Breast epithelium (tissue), 4 donors: ENCODE measurements at places on chromosomes 5 and 9.

GRCh38 chr5:61626639-61627282 is 294.7 kb downstream of the ZSWIM6 start:
- DNase-seq = no peak

DNA sequence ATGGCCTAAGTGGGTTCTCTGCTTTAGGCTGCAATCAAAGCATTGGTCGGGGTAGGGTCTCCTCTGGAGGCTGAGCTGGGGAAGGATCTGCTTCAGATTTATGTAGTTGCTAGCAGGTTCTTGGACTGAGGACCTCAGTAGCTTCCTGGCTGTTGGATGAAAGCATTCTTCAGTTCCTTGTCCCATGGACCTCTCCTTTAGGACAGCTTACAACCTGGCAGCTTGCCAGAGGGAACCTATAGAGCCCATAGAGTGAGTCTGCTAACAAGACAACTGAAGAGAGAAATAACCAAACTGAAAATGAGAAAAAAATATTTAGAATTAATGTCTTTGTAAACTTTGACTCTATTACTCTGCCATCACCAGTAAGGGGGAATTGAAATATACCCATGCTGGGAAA is 12.4 kb downstream of the MRPS30 start:
- no peak for DNase-seq

DNA sequence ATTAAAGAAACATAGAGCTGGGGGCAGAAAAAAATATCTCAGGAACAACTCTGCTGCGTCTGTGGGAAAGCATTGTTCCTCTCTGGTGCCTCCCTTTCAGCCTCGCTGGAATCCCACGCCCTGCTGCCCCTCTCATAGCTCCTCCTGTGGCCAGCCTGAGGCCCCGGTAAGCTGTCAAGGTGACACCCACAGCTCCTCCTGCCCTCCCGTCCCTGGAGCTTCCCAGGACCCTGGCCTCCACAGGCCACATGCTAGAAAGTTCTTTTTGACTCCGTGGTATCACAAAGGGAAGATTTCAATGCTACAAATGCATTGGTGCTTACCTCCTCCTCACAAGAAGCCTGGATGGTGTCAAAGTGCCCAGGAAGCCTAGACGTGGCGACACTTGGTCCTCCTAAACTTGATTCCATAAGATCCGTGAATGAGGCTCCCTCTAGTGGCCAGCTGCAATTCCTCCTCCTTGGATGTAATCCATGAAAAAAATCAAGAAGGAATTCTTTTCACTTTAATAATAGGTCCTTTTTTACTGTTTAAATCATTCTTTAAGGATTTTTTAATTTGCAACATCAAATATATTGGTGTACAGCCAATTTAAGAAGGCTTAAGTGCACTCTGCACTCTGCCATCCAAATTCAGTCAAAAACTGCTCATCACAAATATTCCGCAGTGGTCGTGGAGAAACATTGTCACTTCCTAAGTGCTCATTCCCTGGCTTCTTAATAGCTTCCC is 104.9 kb downstream of the CFAP90 start:
- peak; percentile 75 for DNase-seq

GRCh38 chr9:132572921-132573320 is 9.5 kb upstream of the BARHL1 start:
- no peak for DNase-seq

DNA sequence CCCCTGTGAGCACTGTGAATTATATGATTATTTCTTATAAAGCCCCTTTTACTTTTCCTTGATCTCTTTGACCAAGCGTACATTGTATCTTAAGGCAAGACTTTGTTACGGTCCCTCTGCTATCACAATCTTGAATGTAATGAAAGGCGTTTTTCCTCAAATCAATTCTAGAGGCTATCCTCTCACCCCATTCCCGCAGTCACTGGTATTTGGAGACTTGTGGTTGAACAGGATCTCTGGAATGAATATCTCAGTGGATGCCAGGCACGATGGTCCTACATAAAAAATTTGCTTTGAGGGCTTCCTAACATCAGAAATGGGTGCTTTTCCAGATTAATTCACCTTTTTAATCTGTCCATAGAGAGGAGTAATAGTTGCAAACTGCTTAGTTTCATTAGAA is 151.4 kb upstream of the PAPPA start:
- no peak for DNase-seq

GRCh38 chr9:81526587-81526986 is 162.8 kb downstream of the TLE1 start:
- DNase-seq = no peak

DNA sequence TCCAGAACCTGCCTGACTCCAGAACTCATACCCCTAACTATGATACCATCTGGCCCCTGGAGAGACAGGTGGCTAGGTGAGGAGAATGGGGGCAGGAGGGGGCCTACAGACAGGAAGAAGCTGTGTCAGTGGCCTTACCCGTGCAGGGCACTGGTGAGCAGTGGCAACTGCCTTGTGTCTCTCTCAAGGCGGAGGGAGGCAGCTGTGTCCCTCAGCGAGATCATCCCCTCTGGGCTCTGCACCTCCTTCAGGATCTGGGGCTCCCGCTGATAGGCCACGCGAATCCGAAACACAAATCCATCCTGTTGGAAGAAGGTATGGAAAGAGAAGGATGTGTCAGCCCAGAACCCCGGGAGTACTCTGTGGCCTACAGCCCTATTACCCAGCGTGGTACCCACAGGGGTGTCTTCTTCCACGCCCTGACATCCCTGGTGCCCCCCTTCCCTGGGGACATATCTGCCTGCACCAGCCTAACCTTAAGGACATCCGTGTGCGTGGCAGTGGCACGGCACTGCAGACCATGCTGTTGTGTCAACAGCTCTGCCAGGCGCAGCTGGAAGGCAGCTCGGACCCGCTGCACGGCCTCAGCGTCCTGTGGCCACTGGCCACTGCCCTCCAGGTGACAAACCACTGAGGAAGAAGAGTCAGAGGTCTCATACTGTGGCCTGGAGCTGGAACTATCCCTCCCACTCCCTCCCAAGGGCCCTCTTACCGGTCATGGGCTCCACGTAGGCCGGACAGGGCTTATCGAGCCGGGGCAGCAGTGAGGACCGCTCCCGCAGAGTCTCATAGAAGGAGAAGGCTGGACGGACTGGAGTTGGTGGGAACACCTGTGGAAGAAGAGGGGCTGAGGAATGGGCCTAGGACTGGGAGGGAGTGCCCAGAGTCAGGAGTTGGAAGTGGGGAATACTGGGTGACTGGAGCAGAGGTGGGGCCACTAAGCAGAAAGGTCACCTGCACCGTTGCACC is 7.8 kb downstream of the NOL6 start:
- no peak for DNase-seq

GRCh38 chr9:26735160-26735559 is 157.4 kb downstream of the CAAP1 start:
- no peak for DNase-seq

DNA sequence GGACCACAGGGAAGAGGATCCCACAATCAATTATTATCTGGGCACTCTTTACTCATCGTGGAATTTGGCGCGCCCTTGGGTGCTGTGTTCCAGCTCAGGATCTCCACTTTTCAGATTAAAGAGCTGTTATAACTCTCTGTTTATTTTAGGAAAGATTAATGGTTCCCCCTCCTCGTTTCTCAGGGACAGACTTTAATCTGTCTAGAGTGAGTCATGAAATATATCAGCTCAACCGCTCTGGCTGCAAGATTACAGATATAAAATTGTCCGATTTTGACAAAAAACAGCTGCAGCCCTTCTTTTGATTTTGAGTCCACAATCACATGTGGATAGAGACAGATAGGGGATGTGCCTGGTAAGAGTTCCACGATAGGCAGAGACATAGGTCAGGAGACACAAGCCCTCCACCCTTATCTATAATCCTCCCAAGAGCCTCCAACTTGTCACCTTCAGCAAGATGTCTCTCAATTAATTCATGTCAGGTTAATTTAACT is 77.6 kb upstream of the ANKRD55 start:
- no peak for DNase-seq

GRCh38 chr5:111432883-111433536 is 79.3 kb downstream of the STARD4 start:
- DNase-seq = no peak

GRCh38 chr9:108163321-108164005 is 673.9 kb upstream of the KLF4 start:
- DNase-seq = no peak

DNA sequence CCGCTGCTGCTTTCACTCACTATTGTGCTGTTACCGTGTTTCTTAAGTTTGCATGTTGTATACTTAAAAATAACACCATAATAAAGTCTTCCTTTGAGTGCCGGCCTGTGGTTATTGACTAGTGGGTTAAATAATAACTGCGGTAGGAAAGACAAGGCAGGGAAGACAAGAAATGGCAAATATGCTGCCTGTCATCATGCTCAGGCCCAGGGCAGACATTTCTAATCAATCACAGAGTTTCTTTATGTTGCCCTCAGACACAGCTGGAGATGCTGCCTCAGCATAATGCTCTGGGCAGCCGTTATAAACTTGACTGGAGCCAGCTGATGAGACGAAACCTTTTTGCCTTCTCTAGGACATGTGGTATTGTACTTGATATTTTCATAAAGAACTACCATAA is 215.0 kb downstream of the GAPVD1 start:
- DNase-seq = no peak

DNA sequence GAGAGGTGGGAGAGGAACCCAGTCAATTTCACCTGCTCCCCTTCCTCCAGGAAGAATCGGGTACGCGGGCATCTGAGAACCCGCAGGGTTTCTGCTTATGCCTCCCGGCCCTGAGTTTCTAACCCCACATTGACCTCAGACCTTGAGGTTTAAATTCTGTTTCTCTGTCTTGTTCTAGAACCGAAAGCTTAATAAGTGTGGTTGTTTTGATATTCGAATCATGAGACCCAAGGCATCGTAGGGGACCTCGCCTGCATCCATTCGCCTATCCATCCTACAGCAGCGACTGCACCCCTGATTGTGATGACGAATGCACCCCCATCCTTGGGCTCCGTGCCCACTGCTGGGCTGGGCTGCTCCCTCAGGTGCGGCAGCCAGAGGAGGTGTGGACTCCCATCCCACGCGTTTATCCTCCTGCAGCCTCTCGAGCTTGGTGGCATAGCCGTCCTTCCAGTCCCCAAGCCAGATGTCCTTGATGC is 80.8 kb upstream of the IER5L start:
- DNase-seq = no peak

GRCh38 chr5:38734353-38734752 is 111.5 kb upstream of the OSMR start:
- DNase-seq = no peak

- DNase-seq = no peak
Measured at GRCh38 chr5:84373506-84373905, 11.2 kb downstream of the EDIL3 start.

GRCh38 chr9:116476935-116477381 is 210.1 kb upstream of the TRIM32 start:
- no peak for DNase-seq

DNA sequence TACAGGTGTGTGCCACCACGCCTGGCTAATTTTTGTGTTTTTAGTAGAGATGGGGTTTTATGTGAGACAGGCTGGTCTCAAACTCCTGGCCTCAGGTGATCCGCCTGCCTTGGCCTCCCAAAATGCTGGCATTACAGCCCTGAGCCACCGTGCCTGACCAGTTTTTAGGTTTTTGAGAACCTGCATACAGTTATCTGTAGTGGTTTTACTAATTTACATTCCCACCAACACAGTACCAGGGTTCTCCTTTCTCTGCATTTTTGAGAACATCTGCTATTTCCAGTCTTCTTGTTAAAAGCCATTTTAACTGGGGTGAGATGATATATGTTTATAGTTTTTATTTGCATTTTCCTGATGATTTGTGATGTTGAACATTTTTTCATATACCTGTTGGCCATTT is 12.8 kb downstream of the DMXL1 start:
- no peak for DNase-seq

GRCh38 chr5:150584556-150585335 is 55.7 kb upstream of the SYNPO start:
- DNase-seq = no peak

- peak; percentile 68 for DNase-seq
Measured at GRCh38 chr5:115471345-115472063, 73.1 kb downstream of the FEM1C start.

DNA sequence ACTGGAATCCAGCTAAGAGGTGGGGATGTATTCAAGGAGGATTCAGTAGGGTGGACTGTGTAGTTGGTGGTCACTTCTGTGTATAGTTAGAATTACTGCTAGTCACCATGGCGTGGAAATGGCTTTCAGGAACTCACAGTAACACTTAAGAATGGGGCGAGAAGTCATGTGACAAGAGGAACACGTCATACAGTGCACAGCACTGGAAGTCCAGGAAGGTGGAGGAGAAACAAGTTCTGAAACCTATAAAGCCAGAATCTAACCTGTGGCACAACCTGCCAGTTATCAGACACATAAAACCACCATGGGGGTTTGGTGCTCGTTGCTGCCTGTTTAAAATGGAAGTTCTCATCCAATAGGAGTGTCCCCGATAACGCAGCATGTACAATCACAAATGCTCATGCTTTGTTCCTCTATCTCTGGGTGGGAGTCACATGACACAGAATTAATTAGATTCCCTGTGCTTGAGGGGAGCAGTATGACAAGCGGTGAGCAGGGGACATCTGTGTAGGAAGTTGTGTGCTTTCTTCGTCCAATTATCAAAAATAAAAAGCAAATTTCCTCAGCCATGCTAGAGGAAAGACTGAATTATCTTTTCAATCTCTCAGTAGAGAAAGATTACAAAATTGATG is 193.0 kb downstream of the SPOCK1 start:
- no peak for DNase-seq

- no peak for DNase-seq
Measured at GRCh38 chr5:96315431-96315830, 117.6 kb downstream of the PCSK1 start.

DNA sequence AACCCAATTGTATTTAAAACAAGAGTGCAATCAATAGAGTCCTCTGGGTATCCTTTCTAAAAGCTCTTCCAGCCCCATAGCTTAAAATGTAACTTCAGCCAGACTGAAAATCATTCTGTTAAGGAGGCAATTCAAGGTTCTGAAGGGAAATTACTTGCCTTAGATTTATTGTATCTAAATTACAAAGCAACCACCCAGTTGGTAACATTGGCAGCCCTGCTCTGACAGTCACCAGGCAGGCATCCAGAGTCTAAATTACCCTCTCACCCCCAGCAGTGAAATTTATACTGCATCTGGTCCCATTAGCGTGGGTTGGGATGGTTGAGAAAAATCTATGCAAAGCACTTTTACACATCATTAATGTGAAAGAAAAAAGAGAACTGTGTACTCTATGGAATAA is 514.7 kb downstream of the MTRR start:
- no peak for DNase-seq

GRCh38 chr5:108382784-108383330 is 959 bp upstream of the FBXL17 start:
- DNase-seq = no peak

DNA sequence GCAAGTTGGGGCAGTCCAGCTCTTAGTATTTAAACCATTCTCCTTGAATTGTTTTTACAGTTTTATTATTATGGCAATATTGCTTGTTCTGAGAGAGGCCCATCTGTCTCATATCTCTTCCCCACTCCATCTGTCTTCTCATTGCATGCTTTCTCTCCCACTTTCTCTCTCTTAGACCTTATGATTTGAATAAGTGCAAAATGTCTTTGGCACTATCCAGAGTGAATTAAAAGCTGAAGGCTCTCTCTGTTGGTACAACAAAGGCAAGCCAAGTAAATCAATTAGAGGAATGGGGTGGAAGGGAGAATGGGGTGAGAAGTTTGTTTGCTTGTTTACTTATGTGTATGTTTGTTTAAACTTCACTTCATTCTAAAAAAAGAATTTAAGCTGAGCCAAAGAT is 195.3 kb upstream of the RFX3 start:
- DNase-seq = no peak

GRCh38 chr5:15703901-15704300 is 203.9 kb downstream of the FBXL7 start:
- no peak for DNase-seq
